ENCODE measurements at places on chromosomes 4 and X. TPM values are rescaled to one million over a fixed set of nuclear protein-coding genes. Genes with fewer than 3 reads are reported as not detected.

GRCh38 chrX:8847360-8847759 is 46.2 kb upstream of the FAM9A start:
- peaks cover 65% of the 10 kb centered on the region for H3K4me1 ChIP-seq
- peak overlapping the region; percentile 90 for H3K27ac ChIP-seq
- H3K36me3 ChIP-seq: peaks cover 4% of the 10 kb centered on the region
- DNase-seq: no peak

GRCh38 chrX:2568125-2568524 is 67.3 kb upstream of the DHRSX start:
- H3K27me3 ChIP-seq: no peaks in the 10 kb centered on the region
- no peak overlapping the region for H3K27ac ChIP-seq
- DNase-seq: no peak
- H3K4me3 ChIP-seq: no peak overlapping the region
- no peaks in the 10 kb centered on the region for H3K4me1 ChIP-seq

GRCh38 chr4:26173619-26174018 is 147.2 kb upstream of the RBPJ start:
- H3K4me1 ChIP-seq: no peaks in the 10 kb centered on the region
- no peak for DNase-seq
- H3K36me3 ChIP-seq: no peaks in the 10 kb centered on the region
- H3K27me3 ChIP-seq: no peaks in the 10 kb centered on the region
- H3K27ac ChIP-seq: no peak overlapping the region

GRCh38 chr4:25141592-25141991 is 18.7 kb downstream of the SEPSECS start:
- no peaks in the 10 kb centered on the region for H3K4me1 ChIP-seq
- no peaks in the 10 kb centered on the region for H3K36me3 ChIP-seq
- H3K4me3 ChIP-seq: no peak overlapping the region
- H3K27ac ChIP-seq: no peak overlapping the region
- H3K27me3 ChIP-seq: no peaks in the 10 kb centered on the region

DNA sequence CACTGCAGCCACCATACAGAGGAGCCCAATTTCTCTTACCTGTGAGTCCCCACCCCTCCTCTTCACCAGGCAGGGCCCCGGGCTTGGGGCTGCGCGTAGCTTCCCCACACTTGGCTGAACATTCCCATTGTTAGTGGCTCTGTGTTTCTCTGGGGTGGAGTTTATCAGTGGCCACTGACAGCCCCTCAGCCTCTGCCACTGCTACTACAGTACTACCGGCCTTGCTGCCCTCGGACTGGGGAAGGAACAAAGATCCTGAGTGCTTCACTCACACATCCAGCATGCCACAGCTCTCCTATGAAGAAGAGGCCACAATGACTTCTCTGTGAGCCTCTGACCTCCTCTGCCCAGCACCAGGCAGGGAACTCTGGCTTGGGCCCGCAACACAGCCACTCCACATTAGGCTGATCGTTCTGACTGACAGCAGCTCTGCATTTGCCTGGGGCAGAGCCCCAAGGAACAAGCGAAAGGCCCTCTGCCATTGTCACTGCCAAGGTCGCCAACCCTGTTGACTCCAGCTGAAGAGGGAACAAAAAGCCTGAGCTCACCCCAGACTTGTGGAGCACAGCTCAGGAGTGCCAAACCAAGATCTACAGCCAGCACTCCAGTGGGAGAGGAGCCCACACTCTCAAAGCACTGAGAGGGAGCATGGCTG is 24.0 kb downstream of the ABCB7 start:
- no peak overlapping the region for H3K27ac ChIP-seq
- no peak overlapping the region for H3K4me3 ChIP-seq
- H3K4me1 ChIP-seq: no peaks in the 10 kb centered on the region
- DNase-seq: no peak

The PITX2 gene
- total RNA-seq: 0.48 TPM

All from PC-9 (cell line).